A549 treated with AZD2906 at 1 μM for 4 hours (cell line): ENCODE measurements at places on chromosomes 7 and 10. TPM values are rescaled to one million over a fixed set of nuclear protein-coding genes. Genes with fewer than 3 reads are reported as not detected.

FFAR4 gene
- total RNA-seq = 0.04 to 0.14 TPM (median 0.09 TPM) in 5 replicates

SCRN1 gene
- 46.8 to 65.5 TPM (median 55.4 TPM) in 5 replicates for total RNA-seq

FEZF1 gene
- not detected in 5 replicates for total RNA-seq

ABCA13 gene
- 0.03 to 0.07 TPM (median 0.06 TPM) in 5 replicates for total RNA-seq

TRIM50 gene
- total RNA-seq = not detected in 5 replicates

ADCK2 gene
- total RNA-seq = 18.2 to 21.3 TPM (median 20.4 TPM) in 5 replicates

SPDYE16 gene
- 0.05 to 0.10 TPM in 2 of 5 replicates, not detected in the others for total RNA-seq

SPOCK2 gene
- 0.29 to 0.53 TPM (median 0.40 TPM) in 5 replicates for total RNA-seq

SDHAF3 gene
- total RNA-seq = 21.1 to 37.6 TPM (median 21.4 TPM) in 5 replicates

LIPM gene
- total RNA-seq = not detected in 5 replicates

TAS2R4 gene
- total RNA-seq = 0.05 to 0.17 TPM (median 0.11 TPM) in 5 replicates

DIP2C gene
- total RNA-seq = 9.9 to 13.7 TPM (median 13.6 TPM) in 5 replicates

TMEM213 gene
- total RNA-seq = not detected in 5 replicates

C10orf105 gene
- total RNA-seq = not detected in 5 replicates

CALML5 gene
- total RNA-seq = not detected in 5 replicates

SLC29A3 gene
- total RNA-seq = 26.8 to 31.4 TPM (median 28.0 TPM) in 5 replicates

ZNF138 gene
- total RNA-seq = 2.4 to 3.0 TPM (median 2.9 TPM) in 5 replicates

FXYD4 gene
- not detected in 5 replicates for total RNA-seq

SUN3 gene
- not detected in 5 replicates for total RNA-seq

CH25H gene
- total RNA-seq = 0.51 to 0.77 TPM (median 0.68 TPM) in 5 replicates

EFCAB10 gene
- total RNA-seq = 2.1 to 3.4 TPM (median 2.8 TPM) in 5 replicates

PIP4K2A gene
- 16.4 to 29.3 TPM (median 19.4 TPM) in 5 replicates for total RNA-seq

HOXA4 gene
- total RNA-seq = 1.6 to 1.9 TPM (median 1.8 TPM) in 5 replicates

SP8 gene
- total RNA-seq = not detected in 5 replicates

TMEM176B gene
- 0.06 to 0.17 TPM (median 0.14 TPM) in 3 of 5 replicates, not detected in the others for total RNA-seq

EBLN1 gene
- 0.05 to 0.09 TPM in 2 of 5 replicates, not detected in the others for total RNA-seq

NPSR1 gene
- total RNA-seq = not detected in 5 replicates

NCF1 gene
- total RNA-seq = 0.16 to 0.39 TPM (median 0.27 TPM) in 5 replicates

GSDME gene
- 38.9 to 50.3 TPM (median 45.2 TPM) in 5 replicates for total RNA-seq

TUBB8 gene
- total RNA-seq = 0.05 to 0.12 TPM (median 0.07 TPM) in 3 of 5 replicates, not detected in the others

MNX1 gene
- 3.2 to 4.8 TPM (median 4.8 TPM) in 5 replicates for total RNA-seq

NEURL1 gene
- 0.49 to 0.97 TPM (median 0.55 TPM) in 5 replicates for total RNA-seq

SPDYE1 gene
- total RNA-seq = not detected in 5 replicates

TMEM273 gene
- total RNA-seq = not detected in 5 replicates
